ENCODE measurements at places on chromosomes 4 and X. TPM values are rescaled to one million over a fixed set of nuclear protein-coding genes. Genes with fewer than 3 reads are reported as not detected.

CCSER1 gene
- 0.77 TPM for total RNA-seq

- peaks cover 6% of the 10 kb centered on the region for H3K4me1 ChIP-seq
- H3K27ac ChIP-seq = no peak overlapping the region
- DNase-seq = no peak
Observed at GRCh38 chrX:34810364-34810763, 132.2 kb upstream of the FAM47B start.

GRCh38 chr4:188161167-188161566 lies 21.9 kb downstream of the TRIML1 start:
- H3K36me3 ChIP-seq = no peaks in the 10 kb centered on the region
- H3K27ac ChIP-seq = no peak overlapping the region
- no peak overlapping the region for H3K4me3 ChIP-seq
- DNase-seq = no peak
- H3K4me1 ChIP-seq = no peaks in the 10 kb centered on the region

DNA sequence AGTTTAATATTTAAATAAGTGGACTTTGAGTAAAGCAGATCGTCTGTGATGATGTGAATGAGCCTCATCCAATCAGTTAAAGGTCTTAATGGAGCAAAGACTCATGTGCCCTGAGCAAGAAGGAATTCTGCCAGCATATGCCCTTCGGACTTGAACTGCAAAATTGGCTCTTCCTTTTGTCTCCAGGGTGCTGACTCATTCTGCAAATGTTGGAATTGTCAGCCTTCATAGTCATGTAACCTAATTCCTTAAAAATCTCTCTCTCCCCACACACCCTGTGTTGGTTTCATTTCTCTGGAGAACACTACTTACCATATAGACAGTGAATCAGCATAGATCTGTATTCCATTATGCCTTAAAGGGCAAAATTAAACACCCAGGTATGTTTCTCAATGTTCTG lies 609.8 kb upstream of the GALNTL6 start:
- H3K4me3 ChIP-seq = no peak overlapping the region
- no peak for DNase-seq
- H3K4me1 ChIP-seq = no peaks in the 10 kb centered on the region
- no peaks in the 10 kb centered on the region for H3K36me3 ChIP-seq
- no peaks in the 10 kb centered on the region for H3K27me3 ChIP-seq

DNA sequence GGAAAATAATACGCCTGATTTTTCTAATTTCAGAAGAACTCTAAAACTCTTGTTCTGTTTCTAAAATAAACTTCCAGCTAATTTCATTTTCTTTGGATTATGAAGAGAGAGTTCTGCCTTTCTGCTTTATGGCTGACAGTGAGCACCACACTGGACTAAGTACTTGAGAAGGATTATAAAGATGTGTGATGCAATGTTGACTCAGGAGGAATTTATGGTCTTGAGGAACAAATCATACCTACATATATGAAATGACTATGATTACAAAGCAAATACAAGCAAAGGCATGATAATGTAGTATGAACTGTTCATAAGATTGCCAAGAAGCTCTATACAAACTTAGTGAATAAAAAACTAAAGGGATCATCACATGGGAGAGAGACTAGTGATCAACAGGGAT lies 13.0 kb upstream of the SLC25A5 start:
- H3K4me3 ChIP-seq = no peak overlapping the region
- no peaks in the 10 kb centered on the region for H3K27me3 ChIP-seq
- no peaks in the 10 kb centered on the region for H3K36me3 ChIP-seq

DNA sequence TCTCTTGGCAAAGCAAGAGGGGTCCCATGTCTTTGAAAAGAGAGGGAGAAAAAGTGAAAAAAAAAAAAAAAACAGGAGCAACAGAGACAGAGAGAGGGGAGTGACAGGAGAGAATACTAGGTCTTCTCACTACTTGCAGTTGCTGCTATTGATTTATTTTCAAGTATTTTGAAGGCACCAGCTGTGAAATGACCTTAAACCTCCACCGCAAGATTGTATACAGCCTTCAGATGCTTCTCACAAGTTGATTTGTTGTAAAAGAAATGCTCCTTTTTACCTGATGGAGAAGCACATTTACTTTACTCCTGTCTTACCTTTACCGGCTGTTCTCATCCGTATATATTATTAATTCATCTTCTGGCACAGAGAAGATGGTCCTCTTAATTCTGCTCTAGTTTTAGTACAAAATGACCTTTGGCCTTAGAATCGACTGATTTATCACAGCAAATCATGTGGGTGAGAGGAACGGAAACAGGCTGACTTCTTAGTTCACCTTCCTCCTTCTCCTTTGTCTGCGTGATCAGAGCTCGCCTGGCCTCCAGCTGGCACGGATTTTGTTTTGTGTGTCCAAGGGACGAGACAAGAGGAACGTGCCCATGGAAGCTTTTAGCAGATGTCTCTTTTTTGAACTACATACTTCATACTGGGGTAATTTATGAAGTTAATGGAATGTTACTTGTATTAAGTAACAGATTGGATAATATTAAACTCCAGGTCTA lies 82.4 kb upstream of the PACRGL start:
- no peak overlapping the region for H3K27ac ChIP-seq
- H3K4me3 ChIP-seq = no peak overlapping the region
- peak; percentile 57 for DNase-seq
- H3K4me1 ChIP-seq = peaks cover 17% of the 10 kb centered on the region

CFAP299 gene
- not detected for total RNA-seq

DNA sequence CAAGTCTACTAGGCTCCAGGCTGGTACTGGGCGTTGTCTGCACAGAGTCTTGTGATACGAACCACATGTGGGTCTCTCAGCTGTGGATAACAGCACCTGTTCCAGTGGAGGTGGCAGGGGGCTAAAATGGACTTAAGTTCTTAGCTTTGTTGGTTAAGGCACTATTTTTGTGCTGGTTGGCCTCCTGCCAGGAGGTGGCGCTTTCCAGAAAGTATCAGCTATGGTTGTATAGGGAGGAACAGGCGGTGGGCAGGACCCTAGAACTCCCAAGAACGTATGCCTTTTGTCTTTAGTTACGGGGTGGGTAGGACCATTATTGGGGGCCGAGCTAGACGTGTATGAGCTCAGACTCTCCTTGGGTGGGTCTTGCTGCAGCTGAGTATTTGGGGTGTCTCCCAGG lies 1138.4 kb downstream of the PCDH19 start:
- no peaks in the 10 kb centered on the region for H3K36me3 ChIP-seq
- no peaks in the 10 kb centered on the region for H3K4me1 ChIP-seq
- no peak overlapping the region for H3K27ac ChIP-seq
- no peak overlapping the region for H3K4me3 ChIP-seq
- no peaks in the 10 kb centered on the region for H3K27me3 ChIP-seq

- H3K4me3 ChIP-seq = no peak overlapping the region
- no peaks in the 10 kb centered on the region for H3K36me3 ChIP-seq
- H3K27ac ChIP-seq = no peak overlapping the region
- no peaks in the 10 kb centered on the region for H3K4me1 ChIP-seq
- H3K27me3 ChIP-seq = no peaks in the 10 kb centered on the region
- no peak for DNase-seq
Observed at GRCh38 chr4:152160225-152160800, 375.6 kb downstream of the FBXW7 start.

GRCh38 chr4:35182451-35182850 lies 1061.9 kb downstream of the ARAP2 start:
- no peaks in the 10 kb centered on the region for H3K36me3 ChIP-seq
- no peak overlapping the region for H3K4me3 ChIP-seq
- H3K27ac ChIP-seq = no peak overlapping the region
- no peak for DNase-seq
- no peaks in the 10 kb centered on the region for H3K4me1 ChIP-seq

MTMR8 gene
- 0.51 TPM for total RNA-seq

DNA sequence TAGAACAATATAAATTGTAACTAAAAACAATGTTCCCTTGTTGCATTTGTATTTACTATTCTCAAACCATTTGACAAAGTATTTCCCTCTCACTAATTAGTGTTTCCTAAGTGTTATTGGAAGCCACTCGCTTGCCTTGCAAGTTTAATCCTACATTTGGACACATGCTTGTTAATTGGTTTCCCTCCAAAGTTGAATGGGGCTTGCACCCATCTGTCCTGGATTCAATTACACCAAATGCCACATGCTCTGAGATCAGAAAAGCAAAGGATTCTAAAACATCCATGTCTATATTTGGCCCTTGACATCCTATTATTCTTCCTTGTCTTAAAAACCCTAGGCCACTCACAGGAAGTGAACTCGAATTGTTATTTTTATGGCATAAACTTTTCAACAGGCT lies 146.6 kb downstream of the AMELX start:
- no peak overlapping the region for H3K4me3 ChIP-seq
- no peaks in the 10 kb centered on the region for H3K36me3 ChIP-seq
- H3K27ac ChIP-seq = no peak overlapping the region

GPAT3 gene
- total RNA-seq = not detected

GRCh38 chr4:173009129-173009823 lies 159.3 kb upstream of the GALNT7 start:
- peaks cover 7% of the 10 kb centered on the region for H3K4me1 ChIP-seq
- no peaks in the 10 kb centered on the region for H3K36me3 ChIP-seq
- DNase-seq = no peak
- H3K27ac ChIP-seq = no peak overlapping the region

- no peak overlapping the region for H3K27ac ChIP-seq
- no peaks in the 10 kb centered on the region for H3K27me3 ChIP-seq
- no peak overlapping the region for H3K4me3 ChIP-seq
Observed at GRCh38 chrX:38142610-38143009, 78.1 kb downstream of the SRPX start.

AKAP4 gene
- not detected for total RNA-seq

DNA sequence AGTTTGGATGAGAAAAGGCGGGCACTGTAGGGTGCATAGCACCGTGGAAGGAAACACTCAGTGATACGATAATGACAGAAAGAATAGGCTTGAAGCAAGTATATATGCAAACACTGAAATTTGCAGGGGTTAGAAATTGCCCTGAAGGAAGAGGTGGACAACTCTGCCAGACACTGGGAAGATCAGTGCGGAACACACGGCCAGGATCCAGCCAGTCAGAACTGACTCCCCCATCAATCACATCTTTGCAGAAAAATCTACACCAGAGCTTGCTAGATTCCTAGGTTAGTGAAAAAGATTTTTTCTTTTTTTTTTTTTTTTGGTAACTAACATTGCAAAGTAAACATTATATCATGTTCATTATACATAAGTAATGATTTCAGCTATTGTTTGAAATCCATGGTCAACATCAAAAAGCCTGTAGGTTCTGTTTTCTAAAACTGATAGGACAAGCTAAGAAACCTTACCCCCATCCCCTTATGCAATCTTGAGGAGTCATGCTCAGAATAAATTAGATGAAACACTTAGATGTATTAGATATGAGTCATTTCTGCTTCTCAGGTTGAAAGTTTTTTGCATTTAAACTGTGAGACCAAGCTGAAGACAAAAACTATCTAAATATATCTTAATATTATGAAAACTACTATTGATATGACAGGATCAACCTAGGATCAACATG lies 38.9 kb downstream of the TRIML1 start:
- H3K4me1 ChIP-seq = no peaks in the 10 kb centered on the region
- no peaks in the 10 kb centered on the region for H3K27me3 ChIP-seq
- H3K36me3 ChIP-seq = no peaks in the 10 kb centered on the region
- no peak overlapping the region for H3K4me3 ChIP-seq
- H3K27ac ChIP-seq = no peak overlapping the region

PRDM5 gene
- total RNA-seq = 36.2 TPM

DNA sequence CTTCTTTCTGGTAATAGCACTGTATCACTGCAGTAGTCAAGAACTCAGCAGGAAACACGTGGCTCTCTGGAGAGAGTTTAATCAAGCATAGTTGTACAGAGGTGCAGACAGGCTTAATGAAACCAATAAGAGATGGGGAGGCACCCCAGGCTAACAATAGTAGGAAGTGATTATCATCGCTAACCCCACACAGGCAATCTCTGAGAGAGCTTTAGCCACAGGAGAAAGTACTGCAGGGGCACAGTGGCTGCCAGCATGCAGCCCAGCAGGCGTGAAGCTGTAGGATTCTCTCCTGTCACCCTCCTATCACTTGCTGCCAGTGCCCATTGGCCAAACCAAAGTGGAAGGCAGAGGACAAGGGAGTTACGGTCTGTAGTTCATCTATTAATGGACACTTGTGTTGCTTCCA lies 450.0 kb upstream of the RASGEF1B start:
- DNase-seq = peak; percentile 28
- H3K4me1 ChIP-seq = peaks cover 4% of the 10 kb centered on the region
- H3K4me3 ChIP-seq = no peak overlapping the region

- DNase-seq = no peak
- no peak overlapping the region for H3K4me3 ChIP-seq
- H3K27me3 ChIP-seq = no peaks in the 10 kb centered on the region
- no peaks in the 10 kb centered on the region for H3K36me3 ChIP-seq
- H3K4me1 ChIP-seq = peaks cover 17% of the 10 kb centered on the region
Observed at GRCh38 chr4:158211222-158211621, 936 bp downstream of the TMEM144 start.

DNA sequence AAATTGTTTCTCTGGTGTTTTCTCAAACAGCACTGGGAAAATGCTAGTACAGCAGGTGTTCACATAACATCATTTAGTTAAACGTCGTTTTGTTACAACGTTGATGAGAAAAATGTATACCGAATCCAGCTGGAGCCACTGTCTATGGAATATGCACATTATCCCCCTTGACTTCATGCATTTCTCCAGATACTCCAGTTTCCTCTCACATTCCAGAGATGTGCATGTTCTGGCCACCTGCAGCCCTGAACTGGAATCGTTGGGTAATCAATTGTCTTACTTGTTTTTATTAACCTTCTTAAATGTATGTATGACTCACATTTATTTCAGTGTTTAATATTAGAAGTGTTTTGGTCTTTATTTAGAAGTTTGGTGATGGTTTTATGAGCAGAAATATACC lies 18.4 kb upstream of the ODAM start:
- H3K36me3 ChIP-seq = no peaks in the 10 kb centered on the region
- no peak overlapping the region for H3K4me3 ChIP-seq
- no peaks in the 10 kb centered on the region for H3K4me1 ChIP-seq
- H3K27me3 ChIP-seq = no peaks in the 10 kb centered on the region

BEX1 gene
- total RNA-seq = 52.2 TPM

- DNase-seq = peak; percentile 16
- no peaks in the 10 kb centered on the region for H3K4me1 ChIP-seq
- H3K27ac ChIP-seq = no peak overlapping the region
- H3K36me3 ChIP-seq = no peaks in the 10 kb centered on the region
- no peaks in the 10 kb centered on the region for H3K27me3 ChIP-seq
Observed at GRCh38 chr4:141711211-141711610, 74.8 kb downstream of the IL15 start.

S100G gene
- not detected for total RNA-seq

FAT4 gene
- total RNA-seq = 7.4 TPM

Measured in neural progenitor cell (in vitro differentiated cells).